ENCODE measurements at places on chromosomes 4 and X. TPM values are rescaled to one million over a fixed set of nuclear protein-coding genes. Genes with fewer than 3 reads are reported as not detected.
A peak's percentile ranks its signal among the peaks of the same experiment; 100 is the strongest.

DNA sequence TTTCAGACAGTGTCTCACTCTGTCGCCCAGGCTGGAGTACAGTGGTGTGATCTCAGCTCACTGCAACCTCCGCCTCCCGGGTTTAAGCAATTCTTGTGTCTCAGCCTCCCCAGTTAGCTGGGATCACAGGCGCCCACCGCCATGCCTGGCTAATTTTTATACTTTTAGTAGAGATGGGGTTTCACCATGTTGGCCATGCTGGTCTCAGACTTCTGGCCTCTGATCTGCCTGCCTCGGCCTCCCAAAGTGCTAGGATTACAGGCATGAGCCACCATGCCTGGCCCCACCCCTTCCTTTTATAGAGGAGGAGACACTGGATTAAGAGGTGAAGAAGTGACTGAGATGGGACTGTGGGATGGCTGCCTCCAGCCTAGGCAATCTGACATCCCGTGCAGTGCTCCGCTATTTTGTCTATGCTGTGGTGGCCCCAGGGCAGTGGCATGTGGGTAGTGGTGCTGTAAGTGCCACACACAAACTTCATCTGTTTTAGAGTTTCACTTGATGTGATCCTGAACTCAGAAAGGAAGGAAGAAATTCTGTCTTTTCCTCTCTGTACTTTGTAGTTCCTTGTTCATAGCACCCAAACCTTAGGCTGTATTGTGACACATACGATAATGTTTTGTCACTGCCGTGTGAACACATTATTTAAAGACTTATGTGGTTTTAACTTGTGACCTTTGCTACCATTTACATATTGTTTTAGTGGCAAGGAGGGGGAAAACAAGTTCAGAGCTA lies 48.9 kb downstream of the FNIP2 start:
- H3K4me1 ChIP-seq = peaks cover 59% of the 10 kb centered on the region
- H3K27me3 ChIP-seq = no peaks in the 10 kb centered on the region
- H3K27ac ChIP-seq = peak overlapping the region; percentile 22
- H3K36me3 ChIP-seq = no peaks in the 10 kb centered on the region
- peak; percentile 63 for DNase-seq

DNA sequence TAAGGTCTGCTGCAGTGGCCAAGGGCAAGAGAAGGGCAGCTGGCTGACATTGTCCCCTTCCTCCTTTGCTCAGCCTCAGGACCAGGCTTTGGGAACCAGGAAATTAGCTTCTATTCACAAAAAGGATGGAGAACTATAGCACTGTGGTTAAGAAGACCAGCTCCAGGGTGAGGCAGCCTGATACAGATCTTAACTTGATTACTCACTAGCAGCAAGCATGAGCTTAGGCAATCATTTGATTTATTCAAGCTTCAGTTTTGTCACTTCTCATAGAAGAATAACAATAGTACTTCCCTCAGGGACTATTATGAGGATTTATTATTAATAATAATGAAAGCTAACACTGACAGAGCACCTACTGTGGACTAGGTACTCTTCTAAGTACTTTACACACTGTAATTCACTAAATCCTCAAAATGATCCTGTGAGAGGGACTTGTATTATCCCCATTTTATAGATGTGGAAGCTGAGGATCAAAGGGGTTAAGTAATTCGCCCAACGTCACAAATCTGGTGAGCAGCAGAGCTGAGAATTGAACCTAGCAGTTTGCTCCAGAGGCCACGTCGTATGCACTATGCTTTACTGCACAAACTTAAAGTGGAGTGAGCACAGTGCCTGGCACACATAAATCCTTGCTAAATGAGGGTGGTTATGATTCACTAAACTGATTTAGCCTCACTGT lies 130.4 kb upstream of the PAK3 start:
- no peaks in the 10 kb centered on the region for H3K4me1 ChIP-seq
- H3K27ac ChIP-seq = no peak overlapping the region
- H3K4me3 ChIP-seq = no peak overlapping the region
- peaks cover 13% of the 10 kb centered on the region for H3K27me3 ChIP-seq
- H3K36me3 ChIP-seq = no peaks in the 10 kb centered on the region

DNA sequence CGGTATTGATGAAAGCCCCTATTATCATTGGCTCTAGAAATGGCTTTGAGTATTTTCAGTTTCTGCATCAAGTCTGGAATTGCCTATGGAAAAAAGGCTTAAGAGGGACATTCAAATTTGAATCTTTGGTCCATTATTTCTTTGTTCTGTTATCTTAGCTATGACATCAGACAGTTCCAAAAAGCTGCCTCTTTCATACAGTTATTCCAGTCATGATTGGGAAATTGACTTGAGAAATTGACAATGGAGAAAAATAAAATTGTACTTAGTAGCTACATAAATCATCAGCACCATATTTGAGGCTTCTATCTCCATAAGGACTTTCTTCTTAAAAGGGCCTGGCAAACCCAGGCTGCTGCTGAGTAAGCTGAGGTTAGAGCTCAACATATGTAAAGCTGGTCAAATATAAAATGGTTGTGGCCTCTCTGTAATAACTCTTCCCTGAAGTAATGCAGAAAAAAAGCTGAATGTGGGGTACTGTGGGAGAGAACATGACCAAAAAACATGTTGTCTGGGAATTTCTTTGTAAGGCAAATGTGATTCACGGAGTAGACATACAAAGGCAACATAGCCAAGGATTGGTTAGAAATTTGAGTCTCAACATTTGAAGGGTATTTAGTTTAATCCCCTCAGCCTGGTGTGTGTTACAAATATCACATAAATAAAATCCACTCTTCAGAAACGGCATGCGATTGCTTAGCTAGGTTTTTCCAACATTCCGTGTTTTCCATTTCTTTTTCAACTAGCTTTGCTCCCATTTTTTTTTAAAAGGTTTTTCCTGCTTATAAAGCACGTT lies 100.9 kb downstream of the LNX1 start:
- no peaks in the 10 kb centered on the region for H3K27me3 ChIP-seq
- peaks cover 3% of the 10 kb centered on the region for H3K36me3 ChIP-seq
- no peaks in the 10 kb centered on the region for H3K4me1 ChIP-seq

GRCh38 chrX:141960578-141960977 lies 56.9 kb downstream of the MAGEC1 start:
- H3K4me1 ChIP-seq = no peaks in the 10 kb centered on the region
- no peak overlapping the region for H3K4me3 ChIP-seq
- no peak overlapping the region for H3K27ac ChIP-seq

DNA sequence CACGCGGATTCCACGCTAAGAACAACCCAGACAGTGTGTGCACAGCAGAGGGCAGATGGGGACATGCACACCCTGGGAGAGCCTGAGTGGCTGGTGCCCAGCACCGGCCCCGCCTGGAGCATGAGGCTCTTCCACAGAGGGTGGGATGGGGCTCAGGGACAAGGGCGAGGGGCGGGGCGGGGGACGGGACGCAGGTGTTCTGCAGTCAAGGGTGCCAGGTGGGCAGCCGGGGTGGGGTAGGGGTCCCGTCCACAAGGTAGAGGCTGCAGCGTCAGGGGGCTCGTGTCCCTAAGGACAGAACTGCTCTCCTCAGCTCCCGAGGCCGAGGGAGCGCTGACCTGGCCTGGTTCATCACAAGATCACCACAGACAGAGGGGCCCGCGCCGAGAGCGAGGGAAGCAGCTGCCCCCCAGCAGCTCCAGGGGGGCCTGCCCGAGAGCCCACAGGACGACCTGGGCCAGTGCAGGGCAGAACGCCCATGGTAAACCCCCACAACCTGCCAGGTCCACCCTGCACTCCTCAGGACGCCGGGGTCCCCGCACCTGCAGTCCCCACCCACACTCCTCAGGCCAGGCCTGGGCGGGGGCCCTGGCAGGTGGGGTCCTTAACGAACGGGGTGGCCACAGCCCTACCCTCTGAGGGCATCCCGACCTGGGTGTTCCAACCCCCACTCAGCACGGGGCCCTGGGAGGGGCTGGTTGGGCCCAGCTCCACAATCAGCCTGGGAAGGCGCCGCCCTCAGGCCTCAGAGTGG lies 26.7 kb downstream of the CTBP1 start:
- H3K27ac ChIP-seq = no peak overlapping the region
- H3K27me3 ChIP-seq = no peaks in the 10 kb centered on the region
- H3K4me3 ChIP-seq = no peak overlapping the region
- H3K4me1 ChIP-seq = peaks cover 3% of the 10 kb centered on the region
- no peak for DNase-seq

DNA sequence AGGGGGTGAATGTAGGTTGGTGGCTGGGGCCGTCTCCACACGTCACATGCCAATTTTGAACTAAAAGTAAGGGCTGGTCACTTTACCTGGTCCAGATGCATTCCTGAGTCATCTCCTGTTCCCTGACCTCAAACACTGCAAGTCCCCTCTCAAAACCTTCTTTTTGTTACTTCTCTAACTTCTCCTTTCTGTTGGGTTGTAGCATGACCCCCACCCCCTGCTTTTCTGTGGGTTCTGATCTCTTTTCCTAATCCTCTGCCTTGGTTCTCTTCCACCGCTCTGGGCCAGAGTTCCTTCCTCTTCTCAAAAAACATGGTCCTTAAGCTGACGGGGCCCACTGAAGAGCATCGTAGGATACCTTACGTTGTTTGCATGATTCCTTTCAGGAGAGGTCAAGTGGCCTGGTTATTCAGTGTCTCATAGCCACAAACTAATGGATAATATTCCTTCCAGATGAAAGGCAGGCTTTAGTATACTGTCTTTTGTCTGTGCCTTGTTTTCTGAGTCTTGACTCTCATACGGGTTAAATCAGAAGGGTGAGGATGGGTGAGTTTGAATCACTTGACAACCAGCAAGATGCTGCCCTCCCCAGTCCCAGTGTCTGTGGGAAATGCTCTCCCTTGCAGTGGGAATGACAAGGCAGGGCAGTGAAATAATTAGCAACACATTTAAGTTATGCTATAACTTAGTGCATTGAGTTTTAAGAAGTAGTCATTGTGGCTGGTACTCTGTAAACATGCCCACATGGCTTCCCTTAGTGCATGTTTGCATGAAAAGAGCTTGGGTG lies 15.1 kb downstream of the SMS start:
- no peaks in the 10 kb centered on the region for H3K27me3 ChIP-seq
- DNase-seq = no peak
- peaks cover 8% of the 10 kb centered on the region for H3K4me1 ChIP-seq
- no peak overlapping the region for H3K4me3 ChIP-seq
- H3K27ac ChIP-seq = no peak overlapping the region

DNA sequence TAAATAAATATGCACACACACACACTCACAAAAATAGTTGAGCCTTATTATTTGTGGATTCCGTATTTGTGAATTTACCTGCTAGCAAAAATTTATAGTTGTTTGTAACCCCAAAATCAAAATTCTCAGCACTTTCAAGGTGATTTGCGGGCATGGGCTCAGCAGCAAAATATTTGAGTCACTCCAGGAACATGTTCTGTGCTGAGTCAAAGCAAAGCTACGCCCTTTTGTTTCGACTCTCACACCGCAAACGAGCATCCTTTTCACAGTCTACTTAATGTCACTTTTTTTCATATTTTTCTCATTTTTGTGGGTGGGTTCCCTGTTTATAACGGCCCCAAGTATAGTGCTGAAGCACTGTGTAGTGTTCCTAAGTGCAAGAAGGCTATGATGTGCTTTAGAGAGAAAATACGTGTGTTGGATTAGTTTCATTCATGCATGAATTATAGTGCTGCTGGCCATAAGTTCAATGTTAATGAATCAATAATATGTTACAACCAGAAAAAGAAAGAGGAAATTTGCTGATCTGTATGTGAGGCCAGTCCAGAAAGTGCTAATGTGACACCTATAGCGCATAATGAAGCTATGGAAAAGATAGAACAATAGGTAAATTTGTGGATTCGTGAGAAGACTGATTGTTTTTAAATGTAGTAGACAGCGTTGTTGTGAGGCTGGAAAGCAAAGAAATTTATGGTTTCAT lies 723.2 kb upstream of the AGA start:
- H3K4me3 ChIP-seq = no peak overlapping the region
- no peaks in the 10 kb centered on the region for H3K36me3 ChIP-seq
- H3K27me3 ChIP-seq = no peaks in the 10 kb centered on the region
- no peak overlapping the region for H3K27ac ChIP-seq
- DNase-seq = no peak

GRCh38 chrX:130728208-130728607 lies 174.8 kb downstream of the ENOX2 start:
- H3K4me3 ChIP-seq = no peak overlapping the region
- H3K36me3 ChIP-seq = no peaks in the 10 kb centered on the region
- DNase-seq = no peak
- no peaks in the 10 kb centered on the region for H3K4me1 ChIP-seq
- H3K27me3 ChIP-seq = no peaks in the 10 kb centered on the region

GRCh38 chrX:9794495-9794894 lies 8.3 kb downstream of the SHROOM2 start:
- no peak overlapping the region for H3K27ac ChIP-seq
- H3K36me3 ChIP-seq = no peaks in the 10 kb centered on the region
- no peak overlapping the region for H3K4me3 ChIP-seq
- no peaks in the 10 kb centered on the region for H3K4me1 ChIP-seq

The PRRG1 gene
- polyA plus RNA-seq = 0.76 TPM

Measured in stomach (tissue), 19 donors.